Stimulated activated effector memory CD8-positive, alpha-beta T cell treated with anti-CD3 and anti-CD28 coated beads, Interleukin-12 subunit alpha, Interleukin-12 subunit beta, amount 100 ng/mL, for 72 hours (primary cell): ENCODE measurements at places on chromosomes 7 and 10.

GRCh38 chr10:12337453-12338372 lies 11.6 kb upstream of the CAMK1D start:
- no peak for DNase-seq

DNA sequence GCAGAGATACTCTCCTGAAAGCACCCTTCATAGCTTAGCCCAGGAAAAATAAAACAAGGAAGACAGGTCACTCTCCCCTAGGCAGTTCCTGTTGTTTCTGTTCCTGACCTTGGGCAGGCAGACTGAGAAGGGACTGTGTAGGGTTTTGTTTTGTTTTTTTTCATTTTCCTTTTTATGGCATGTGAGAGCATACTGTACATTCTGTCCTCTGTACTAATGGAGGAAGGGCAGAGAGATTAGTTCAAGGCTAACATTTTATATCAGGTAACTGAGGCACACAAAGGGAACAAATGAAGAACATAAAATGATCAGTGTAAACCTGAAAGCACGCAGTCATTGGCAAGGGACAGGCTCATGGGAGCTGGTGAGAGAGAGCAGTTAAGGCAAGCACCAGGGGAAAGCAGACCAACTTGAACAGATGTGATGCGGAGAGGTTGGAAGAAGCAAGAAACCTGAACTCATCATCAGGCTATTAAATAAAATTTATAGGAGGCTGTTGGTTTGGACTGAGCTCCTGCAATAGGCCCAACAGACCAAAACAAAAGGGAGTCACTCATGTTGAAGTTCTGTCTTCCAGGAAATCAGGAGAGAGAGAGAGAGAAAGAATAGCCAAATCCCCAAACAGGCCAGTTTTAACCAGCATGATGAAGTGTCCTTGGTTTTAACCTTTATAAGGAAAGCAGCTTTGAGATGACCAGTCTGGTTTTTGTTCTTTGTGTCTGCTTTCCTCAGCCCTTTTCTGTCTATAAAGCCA lies 34.1 kb upstream of the PDCD4 start:
- DNase-seq: no peak

- no peak for DNase-seq
These were observed 50.5 kb downstream of the PRF1 start for GRCh38 chr10:70551971-70552422.

- DNase-seq: no peak
These were observed 93.1 kb downstream of the ADARB2 start for GRCh38 chr10:1644191-1644711.

GRCh38 chr10:10353326-10353868 lies 664.3 kb upstream of the CELF2 start:
- DNase-seq: no peak

DNA sequence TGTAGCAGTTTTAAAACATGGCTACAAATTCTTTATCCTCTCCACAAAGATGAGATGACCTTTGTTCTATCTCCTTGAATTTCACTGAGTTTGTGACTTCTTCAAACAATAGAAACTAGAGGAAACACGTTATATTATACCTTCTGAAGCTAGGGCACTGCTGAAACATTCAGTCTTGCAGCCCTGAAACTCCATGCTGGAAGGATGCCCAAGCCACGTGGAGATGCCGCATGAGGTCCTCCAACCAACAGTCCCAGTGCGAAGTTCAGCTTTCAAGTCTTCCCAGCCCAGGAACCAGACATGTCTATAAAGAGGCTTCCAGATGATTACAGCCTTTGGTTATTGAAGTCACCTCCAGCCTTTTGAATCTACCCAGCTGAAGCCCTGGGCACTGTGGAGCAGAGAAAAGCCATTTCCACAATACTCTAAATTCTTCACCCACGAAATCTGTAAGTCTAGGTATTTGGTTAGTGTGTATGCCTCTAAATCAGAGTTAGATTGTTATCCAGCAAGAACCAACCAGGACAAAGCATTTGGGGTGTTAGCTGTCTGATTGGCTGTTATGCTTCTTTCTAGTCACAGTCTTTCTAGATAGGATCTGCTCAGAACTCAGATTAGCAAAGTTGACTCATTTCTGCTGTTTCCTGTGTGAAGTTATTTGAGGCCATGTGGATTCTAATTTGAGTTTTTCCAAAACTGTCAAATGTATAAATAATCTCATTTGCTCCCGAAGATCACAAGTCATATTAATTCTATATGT lies 186.5 kb upstream of the TMEM72 start:
- DNase-seq: no peak

DNA sequence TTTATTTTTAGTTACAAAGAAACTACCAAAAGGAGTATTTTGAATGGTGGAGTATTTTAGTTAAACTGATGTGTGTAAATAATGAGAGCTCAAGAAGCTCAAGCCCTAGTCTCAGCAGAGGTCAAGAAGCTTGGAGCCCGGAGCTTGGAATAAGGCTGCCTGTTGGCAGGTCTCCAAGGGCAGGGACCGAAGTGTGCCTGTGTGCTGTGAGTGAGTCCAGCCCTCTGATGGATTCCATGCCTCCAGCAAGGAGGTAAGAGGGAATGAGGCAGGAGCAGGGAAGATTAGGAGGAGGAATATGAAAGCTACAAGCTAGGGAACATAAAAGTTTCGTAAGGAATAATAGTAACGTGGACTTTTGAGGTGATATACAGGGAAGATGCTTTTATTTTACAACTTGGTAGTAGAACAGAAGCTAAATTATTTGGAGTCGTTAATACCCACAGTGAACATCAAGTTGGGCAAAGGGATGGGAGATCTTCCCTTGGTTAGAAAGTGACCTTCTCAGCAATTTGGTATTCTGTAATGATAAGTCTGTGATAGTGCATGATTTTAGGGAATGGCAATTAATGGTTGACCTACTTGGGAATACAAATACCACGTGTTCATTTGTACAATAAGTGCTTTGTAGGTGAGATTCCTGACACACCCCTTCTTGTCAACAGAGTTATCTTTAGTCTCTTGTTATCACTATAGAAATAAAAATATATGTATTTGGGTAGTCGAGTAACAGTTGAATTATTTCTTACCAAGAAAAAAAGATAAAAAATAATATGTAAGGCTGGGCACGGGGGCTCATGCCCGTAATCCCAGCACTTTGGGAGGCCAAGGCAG lies 4.6 kb downstream of the SEC23IP start:
- DNase-seq: no peak

DNA sequence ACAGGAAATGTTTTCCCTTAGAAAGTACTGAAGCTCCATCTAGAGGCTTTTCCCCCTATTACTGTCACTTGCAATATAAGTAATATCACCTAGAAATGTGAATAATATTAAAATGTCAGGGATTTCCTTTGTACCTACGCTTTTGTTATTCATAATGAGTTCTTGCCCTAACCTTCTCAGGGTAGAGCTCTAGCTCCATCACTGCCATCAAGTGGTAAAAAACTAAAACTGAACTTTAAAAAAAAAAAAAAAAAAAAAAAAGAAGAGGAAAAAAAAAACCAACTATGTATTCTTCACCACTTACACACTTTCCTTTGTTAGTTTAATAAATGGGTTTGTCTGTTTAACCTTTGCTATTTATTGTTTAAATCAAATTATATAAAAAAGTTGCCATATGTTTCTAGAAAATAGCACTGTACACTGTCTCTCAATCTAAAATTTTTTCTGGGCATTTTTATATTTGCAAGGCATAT lies 49.9 kb downstream of the DNAJC1 start:
- DNase-seq: no peak

DNA sequence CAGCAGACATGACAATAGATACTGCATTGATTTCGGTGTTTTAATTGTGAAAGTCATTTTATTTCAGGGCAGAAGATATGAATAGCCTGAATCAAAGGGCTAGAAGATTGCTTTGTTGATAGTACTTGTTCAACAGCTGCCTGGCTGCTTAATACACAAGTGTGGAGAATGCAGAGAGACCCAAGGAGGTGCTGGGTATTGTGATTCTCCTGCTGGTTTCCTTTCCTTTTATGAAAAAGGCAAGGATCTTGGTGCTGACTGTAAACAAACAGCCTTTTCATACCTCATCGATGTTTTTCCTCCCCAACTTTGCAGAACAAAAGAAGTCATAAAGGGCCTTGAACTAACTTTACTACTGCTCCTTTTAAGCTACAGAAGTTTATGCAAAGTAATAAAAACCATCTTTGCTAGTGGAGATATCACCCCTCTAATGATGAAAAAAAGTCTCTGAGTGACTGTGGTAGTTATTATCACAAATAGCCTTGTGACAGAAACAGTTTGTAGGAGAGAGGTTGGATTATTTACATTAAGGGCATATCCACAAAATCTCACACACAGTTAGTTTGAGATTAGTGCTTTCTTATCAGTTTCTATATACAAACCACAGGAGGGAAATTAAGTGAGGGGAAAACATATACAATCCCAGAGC lies 800.0 kb downstream of the LRMDA start:
- no peak for DNase-seq

GRCh38 chr7:28570970-28571288 lies 158.6 kb downstream of the CREB5 start:
- no peak for DNase-seq

DNA sequence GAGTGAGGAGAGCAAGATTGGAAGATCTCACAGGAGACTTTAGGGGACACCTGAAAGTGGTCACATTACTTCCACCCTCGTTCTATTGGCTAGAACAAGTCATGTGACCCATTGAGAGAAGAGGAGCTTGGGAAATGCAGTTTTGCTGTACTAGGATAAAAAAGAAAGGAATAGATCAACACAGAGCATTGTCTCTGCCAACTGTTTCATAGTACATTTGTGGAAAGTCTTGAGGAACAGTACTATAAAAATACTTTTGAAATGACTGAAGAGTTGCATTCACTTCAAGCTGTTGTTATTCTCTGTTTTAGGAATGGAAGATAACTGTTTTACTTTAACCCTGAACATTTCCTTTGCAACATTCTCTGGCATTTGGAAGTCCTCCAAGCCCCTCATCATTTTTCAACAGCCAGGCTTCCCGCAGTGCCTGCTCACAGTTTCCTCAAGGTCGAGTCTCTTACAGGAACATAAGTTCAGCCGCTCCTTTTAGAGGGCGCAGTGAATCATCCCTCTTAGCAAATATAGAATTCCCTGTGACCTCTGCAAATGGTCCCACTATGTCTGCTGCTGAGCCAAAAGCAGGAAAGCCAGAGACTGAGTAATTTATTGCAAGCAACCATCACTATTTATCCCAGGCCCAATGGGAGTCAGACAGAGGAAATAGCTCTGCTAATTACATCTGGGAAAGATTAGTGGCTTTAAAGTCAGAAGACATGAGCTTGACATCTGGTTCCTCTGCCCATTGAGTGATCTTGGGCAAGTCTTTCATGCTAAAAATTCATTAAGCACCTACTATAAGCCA lies 40.7 kb downstream of the MRPL32 start:
- no peak for DNase-seq

- DNase-seq: no peak
These were observed 74.8 kb upstream of the RPA3 start for GRCh38 chr7:7793249-7793648.
